HCT116 (cell line): ENCODE measurements at places on chromosomes 3 and 15. TPM values are rescaled to one million over a fixed set of nuclear protein-coding genes. Genes with fewer than 3 reads are reported as not detected.

GRCh38 chr3:72473156-72473555 is 375.1 kb downstream of the SHQ1 start:
- DNase-seq: no peak
- H3K4me3 ChIP-seq: no peak overlapping the region
- H3K4me1 ChIP-seq: no peaks in the 10 kb centered on the region
- H3K27ac ChIP-seq: no peak overlapping the region

The THRB gene
- total RNA-seq: 2.5 TPM

The PLSCR5 gene
- not detected for total RNA-seq

DNA sequence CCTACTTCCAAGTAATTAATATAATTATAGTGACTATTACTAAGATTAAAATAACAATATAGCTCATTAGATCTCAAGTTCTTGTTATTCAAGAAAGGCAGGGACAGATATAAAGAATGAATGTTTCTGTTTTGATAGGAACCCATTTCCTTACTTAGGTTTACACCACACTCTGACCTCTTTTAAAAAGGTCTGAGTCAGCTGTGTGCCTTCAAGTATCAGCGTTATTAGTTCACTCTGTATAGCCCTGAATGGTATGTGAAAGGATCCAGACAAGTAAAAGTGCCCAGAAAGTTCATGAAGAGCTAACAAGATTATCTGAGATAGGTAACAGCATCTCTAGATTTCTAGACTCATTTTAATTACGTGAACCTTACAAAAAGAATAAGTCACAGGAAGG is 28.9 kb downstream of the PDCD10 start:
- DNase-seq: no peak
- no peak overlapping the region for H3K4me3 ChIP-seq
- H3K36me3 ChIP-seq: no peaks in the 10 kb centered on the region
- no peaks in the 10 kb centered on the region for H3K27me3 ChIP-seq

DNA sequence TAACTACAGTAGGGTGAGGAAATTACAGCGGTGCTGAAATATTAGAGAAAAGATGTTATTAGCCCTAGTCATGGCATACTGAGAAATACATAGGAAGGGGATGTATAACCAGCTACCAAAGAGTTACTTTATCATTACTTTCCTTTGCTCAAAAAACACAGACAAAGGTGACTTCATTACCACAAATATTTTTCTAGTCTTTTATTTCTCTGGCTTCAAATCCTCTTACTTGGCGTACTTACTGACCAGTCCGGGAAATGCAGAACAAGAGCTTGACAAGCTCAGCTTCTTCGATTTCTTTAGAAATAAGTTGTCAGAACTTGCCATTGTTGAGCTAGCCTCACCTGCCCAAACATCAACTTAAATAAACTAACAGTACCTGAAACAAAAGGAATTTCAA is 142.1 kb upstream of the TMCO5A start:
- H3K36me3 ChIP-seq: no peaks in the 10 kb centered on the region; the same call in 1 of the 2 replicates
- H3K27ac ChIP-seq: no peak overlapping the region

The TERC gene
- 47.0 TPM for total RNA-seq

GRCh38 chr15:90838139-90838538 is 30.2 kb upstream of the FURIN start:
- H3K36me3 ChIP-seq: no peaks in the 10 kb centered on the region
- no peaks in the 10 kb centered on the region for H3K4me1 ChIP-seq
- H3K27me3 ChIP-seq: no peaks in the 10 kb centered on the region

GRCh38 chr3:114319453-114319852 is 25.6 kb downstream of the TIGIT start:
- DNase-seq: no peak
- no peak overlapping the region for H3K27ac ChIP-seq
- no peaks in the 10 kb centered on the region; the same call in 1 of the 2 replicates for H3K36me3 ChIP-seq
- no peaks in the 10 kb centered on the region for H3K4me1 ChIP-seq
- H3K4me3 ChIP-seq: no peak overlapping the region

GRCh38 chr3:129254536-129255230 is 5.3 kb downstream of the COPG1 start:
- peaks cover 48% of the 10 kb centered on the region for H3K36me3 ChIP-seq
- H3K4me1 ChIP-seq: peaks cover 4% of the 10 kb centered on the region; the same call in 1 of the 2 replicates
- DNase-seq: no peak
- H3K4me3 ChIP-seq: no peak overlapping the region

GRCh38 chr15:67152429-67152828 is 87.0 kb downstream of the SMAD3 start:
- peaks cover 27% of the 10 kb centered on the region for H3K36me3 ChIP-seq
- H3K27ac ChIP-seq: no peak overlapping the region
